Heart right ventricle (tissue), 16 donors: ENCODE measurements at places on chromosomes 3 and 15. TPM values are rescaled to one million over a fixed set of nuclear protein-coding genes. Genes with fewer than 3 reads are reported as not detected.
A peak's percentile ranks its signal among the peaks of the same experiment; 100 is the strongest.

DNA sequence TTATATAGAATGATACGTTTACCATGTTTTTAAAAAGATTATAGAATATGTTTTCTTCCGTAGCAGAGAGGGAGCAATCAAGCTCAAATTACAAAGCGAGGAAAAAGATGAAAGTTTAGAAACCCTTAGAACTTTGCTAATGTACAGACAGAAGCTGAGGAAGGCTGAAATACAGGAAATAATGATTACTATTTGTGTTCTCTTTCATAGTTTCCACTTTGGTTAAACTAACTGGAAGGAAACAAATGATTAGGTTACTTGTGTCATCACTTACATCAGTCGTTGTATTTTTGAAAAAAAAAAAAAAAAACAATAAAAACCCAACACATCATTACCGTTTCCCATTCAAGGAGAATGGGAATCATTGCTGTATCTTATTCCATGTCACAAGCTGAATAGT lies 337.8 kb upstream of the CBLB start:
- no peak for DNase-seq

DNA sequence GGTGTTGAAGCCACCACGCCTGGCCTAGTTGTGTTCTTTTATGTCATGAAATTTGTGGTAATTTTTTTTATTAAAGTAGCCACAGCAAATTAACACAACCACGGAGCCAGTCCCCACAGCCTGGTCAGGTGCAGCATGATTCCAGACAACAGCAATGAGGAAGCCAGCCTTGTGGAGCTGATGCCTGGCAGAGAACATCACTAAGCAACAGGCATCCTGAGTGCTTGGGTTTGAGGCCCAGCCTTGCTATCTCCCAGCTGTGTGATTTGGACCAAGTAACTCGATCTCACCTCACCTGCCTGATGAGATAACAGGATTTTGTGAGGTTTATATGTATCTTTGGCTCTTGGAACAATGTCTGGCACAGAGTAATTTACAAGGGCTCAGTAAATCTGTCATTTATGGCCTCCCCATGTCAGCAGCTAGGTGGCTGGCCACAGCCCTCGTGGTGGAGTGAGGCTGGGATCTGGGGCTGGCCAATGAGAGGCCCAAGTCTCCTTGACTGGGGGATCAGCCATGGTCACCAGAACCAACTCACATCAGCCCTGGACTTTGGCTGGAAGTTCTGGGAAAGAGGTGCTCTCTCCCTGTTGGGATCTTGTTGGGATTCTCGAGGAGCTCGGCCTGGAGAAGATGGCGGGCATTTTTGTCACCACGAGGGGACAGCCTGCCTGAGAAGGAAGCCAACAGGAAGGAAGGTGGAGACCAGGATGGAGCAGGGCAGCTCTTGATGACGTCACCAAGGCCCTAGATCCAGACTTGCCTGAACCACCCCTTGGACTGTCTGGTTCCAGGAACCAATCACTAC lies 22.8 kb upstream of the FLNB start:
- no peak for DNase-seq

DNA sequence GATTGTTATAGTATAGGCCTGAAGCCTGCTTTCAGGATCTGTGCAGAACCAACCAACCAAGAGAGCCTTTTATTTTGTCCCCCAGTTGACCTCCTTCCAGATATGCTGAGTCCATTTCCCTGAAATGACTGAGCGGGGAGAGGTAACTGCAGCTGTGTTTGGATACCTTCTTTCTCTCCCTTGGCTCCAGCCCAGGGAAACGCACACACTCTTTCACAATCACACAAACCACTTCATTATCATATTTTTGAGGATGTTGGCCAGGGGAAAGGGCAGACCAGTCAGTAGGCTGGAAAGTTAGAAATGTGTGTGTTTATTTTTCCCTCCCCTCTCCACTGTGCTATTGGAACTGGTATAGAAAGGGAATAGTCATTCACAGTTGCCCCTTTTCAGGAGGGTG lies 417.7 kb upstream of the TBL1XR1 start:
- peak; percentile 62 for DNase-seq

GRCh38 chr15:86061581-86061980 lies 18.1 kb upstream of the AGBL1 start:
- DNase-seq: no peak

DNA sequence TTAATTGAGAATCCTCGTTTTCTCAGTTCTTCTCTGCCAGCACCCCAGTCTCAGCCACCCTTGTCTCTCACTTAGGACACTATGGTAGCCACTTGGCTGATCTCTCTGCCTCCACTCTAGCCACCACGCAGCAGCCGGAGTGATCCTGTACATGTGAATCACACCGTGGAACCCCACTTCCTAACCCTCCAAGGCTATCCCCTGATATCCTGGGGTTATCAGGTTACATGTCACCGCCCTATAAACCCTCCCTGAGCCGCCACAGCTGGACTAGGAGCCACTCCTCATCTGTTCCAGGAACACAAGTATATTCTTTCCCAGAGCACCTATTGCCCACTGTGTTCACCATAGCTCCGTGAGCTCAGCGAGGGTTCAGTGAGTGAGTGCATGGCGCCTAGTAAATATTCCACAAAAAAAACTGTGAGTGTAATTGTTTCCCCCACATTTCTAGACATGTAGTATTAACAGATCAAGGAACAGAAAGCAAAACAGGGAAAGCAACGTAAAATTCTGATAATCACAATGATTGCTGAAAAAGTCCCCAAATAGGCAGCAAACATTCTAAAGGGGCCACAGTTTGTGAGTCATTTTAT lies 661 bp upstream of the PARP14 start:
- peak; percentile 13 for DNase-seq

TTLL13 gene
- polyA plus RNA-seq: 0.44 TPM

PRR23C gene
- polyA plus RNA-seq: not detected

FBXO22 gene
- 3.8 TPM for polyA plus RNA-seq

FAM98B gene
- polyA plus RNA-seq: 7.0 TPM
